ENCODE measurements at places on chromosomes 1 and 21.
A peak's percentile ranks its signal among the peaks of the same experiment; 100 is the strongest.

DNA sequence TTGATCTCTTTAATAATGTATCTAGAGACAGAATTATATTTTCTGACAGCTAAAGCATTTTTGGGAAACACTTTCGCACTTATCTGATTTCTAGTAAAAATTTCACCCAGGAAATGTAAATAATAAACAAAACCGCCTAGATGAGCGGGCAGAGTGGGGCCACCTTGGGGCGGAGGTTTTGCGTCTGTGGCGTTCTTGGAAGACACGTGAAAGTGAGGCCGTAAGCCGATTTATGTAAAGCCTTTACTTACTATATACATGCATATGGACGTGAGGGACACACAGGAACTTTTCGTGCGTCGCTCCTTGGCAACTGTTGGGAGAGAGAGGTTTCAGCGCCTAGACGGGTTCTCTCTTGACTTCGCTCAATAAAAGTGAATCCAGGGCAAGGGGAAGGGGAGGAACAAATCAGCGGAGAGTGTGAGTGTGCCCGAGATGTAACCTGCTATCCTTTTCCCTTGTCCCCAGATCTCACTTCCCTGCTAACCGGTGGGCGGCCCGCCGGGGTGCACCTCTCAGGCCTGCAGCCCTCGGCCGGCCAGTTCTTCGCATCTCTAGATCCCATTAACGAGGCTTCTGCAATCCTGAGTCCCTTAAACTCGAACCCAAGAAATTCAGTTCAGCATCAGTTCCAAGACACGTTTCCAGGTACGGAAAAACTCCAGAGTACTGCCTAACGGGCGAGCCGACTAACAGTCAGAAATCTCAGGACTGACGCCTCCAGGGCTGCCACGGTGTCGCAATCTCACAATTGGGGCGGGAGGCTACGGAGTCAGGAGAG, 1.7 kb downstream of the HLX start:
- DNase-seq, result no peak

DNA sequence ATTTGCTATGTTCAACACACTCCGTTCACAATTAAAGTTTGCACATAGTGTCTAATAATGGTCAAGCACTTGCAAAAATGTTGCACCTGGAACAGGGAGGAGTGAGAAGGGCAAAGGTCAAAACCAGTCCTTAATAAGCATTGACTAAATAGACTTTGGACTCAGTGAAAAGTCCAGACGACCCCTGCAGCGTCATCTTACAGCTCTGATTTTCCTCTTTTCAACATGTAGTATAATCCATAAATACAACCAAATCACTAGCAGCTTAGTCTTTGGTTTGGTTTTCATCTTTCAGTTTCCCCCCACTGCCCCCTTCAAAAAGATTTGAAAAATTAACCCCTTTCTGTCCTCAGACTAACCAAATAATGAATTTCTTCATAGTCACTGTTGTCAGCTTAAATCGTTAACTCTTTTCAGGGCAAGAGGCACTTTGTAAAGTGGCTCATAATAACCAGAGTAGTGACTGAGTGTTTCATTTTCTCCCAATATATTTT, 290.3 kb downstream of the PTPRC start:
- DNase-seq, result no peak

DNA sequence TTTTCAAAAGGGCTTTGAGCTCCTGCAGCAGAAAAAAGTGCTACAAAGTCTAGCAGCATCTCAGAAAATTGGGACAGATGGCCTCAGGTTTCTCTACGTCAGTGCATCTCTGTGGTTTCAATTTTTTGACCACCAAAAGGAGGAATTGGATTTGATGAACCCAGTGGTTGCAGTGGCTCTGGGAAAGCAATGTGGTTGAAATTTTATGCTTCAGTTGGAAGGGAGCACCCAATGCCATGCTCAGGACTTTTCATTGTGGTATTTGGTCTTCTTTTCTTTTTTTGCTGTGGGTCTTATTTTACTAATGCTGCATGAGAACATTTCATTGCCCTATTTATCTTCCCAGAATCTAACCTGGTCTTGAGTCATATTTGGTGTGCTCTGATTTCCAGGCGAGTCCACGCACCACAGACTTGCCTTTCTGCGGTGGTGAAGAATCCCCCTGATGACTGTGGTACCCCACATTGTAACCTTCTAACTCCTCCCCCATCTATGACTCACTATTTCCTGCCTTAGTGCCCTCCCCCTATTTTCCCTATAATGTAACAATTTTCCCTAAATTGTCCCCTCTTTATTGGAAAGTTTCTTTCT, 56.7 kb downstream of the S1PR1 start:
- peak; percentile 74 for DNase-seq

- no peak for DNase-seq
These were observed 933 bp downstream of the C1orf35 start for GRCh38 chr1:228101994-228102790.

DNA sequence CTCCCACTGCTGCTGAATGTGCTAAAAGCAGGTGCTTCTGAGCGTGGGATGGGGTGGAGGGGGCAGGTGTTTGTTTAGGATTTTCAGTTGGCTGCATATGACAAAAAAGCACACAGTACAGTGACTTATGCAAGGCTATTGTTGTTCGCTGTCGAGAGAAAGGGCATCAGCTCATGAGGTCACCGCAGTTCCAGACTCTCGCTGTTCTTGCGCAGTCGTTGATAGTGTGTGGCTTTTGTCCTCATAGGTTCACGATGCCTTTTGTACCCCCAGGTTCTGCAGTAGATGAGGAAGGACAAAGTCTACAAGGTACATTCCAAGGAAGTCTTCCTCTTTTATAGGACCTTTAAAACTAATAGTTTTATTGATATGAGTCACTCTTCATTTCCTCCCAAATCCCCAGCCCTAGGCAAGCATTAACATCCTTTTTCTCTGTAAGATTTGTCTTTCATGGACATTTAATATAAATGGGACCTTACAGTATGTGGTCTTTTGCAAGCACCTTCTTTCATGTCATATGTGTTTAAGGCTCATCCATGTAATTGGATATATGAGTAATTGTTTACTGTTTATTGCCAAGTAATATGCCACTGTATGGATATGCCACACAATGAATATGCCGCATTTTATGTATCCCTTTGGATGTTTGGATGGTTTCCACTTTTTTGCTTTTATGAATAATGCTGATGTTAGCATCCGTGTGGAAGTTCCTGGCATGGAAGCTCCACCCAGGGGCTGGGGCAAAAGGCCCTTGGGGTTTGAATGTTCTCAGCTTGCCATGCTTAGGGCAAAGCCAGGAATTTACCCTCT, 14.5 kb upstream of the NLRP3 start:
- no peak for DNase-seq

DNA sequence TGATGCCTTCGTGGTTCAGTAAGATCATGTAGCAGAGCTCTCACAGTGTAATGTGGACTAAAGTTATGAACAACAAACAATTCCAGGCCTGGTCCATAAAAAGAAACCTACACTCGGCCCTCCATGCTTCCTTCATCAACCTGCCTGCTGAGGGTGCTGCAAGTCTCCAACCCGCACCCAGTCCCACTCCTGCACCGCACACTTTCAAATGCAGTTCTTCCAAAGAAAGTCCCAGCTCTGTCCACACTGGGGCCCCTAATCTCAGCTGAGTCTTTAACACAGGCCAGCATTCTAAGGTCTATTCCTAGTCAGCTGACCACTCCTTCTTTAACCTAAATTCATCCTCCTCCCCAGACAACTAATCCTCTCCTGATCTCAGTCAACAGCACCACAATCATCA, 71.5 kb upstream of the NR5A2 start:
- DNase-seq, result no peak

- DNase-seq, result no peak
These were observed 88.3 kb downstream of the COL24A1 start for GRCh38 chr1:86068271-86068721.

DNA sequence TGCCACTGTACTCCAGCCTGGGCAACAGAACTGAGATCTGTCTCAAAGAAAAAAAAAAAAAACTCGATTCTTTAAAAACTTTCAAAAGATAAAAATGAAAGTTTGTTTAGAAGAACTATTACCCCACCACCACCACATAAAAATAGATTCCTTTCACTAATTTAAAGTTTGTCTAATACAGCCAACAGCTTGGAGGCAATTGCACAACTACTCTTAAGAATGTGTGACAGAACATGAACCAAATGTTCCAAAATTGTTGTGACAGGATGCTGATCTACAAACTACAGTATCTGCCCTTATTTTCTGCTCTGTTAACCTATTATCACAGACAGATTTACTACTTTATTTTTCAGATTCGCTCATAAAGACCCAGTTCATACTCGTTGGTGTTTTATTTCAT, 5.5 kb upstream of the TGFBR3 start:
- no peak for DNase-seq

GRCh38 chr1:28602536-28603439, 10.7 kb downstream of the RAB42 start:
- peak; percentile 28 for DNase-seq

- no peak for DNase-seq
These were observed 83.5 kb upstream of the HMCN1 start for GRCh38 chr1:185650602-185651230.

- no peak for DNase-seq
These were observed 44.9 kb upstream of the ECE1 start for GRCh38 chr1:21335088-21335691.

- no peak for DNase-seq
These were observed 736.4 kb downstream of the MATN1 start for GRCh38 chr1:29986986-29987385.

All from Jurkat, Clone E6-1 (cell line).